ENCODE measurements at places on chromosomes 5 and 9. TPM values are rescaled to one million over a fixed set of nuclear protein-coding genes. Genes with fewer than 3 reads are reported as not detected.

Gene MSX2
- not detected for polyA plus RNA-seq

Gene KCTD16
- 7.2 TPM for polyA plus RNA-seq

Gene FOXD4L6
- 2.3 TPM for polyA plus RNA-seq

Gene FOXD4L4
- polyA plus RNA-seq = not detected

Gene TCF7
- polyA plus RNA-seq = 0.36 TPM

Gene SLC31A2
- polyA plus RNA-seq = 8.4 TPM

Gene MCC
- 4.6 TPM for polyA plus RNA-seq

Gene RXRA
- polyA plus RNA-seq = 2.3 TPM

Gene TIGD6
- polyA plus RNA-seq = 6.5 TPM

Gene CD180
- not detected for polyA plus RNA-seq

Gene PDE6A
- polyA plus RNA-seq = not detected

Gene CA9
- polyA plus RNA-seq = not detected

All from neural cell (in vitro differentiated cells).